Mucosa of gallbladder (tissue), 1 donor: ENCODE measurements at places on chromosomes 6 and 20. TPM values are rescaled to one million over a fixed set of nuclear protein-coding genes. Genes with fewer than 3 reads are reported as not detected.

GRCh38 chr20:21291026-21291425 is 12.1 kb upstream of the XRN2 start:
- no peak for DNase-seq

DNA sequence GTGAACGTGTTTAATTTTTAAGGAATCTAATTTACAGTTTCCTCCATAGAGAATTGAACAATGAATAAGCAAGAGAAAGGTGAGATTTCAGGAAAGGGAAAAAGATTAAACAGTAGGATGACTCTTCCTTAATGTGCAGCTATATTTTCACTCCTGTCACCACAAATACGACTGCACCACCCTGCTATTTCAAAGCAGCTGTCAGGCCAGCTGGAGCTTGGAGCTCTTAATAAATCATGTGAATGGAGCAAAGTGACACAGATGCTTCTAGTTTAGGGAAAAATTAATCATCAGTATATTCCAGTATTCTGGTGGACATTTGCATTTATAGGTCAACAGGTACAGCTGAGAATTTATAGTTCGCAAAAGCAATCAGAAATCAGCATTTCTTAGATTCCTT is 56.5 kb upstream of the PKIB start:
- no peak for DNase-seq

The RPS21 gene
- total RNA-seq = 968 TPM

The SPTLC3 gene
- 26.7 TPM for total RNA-seq

The THBD gene
- total RNA-seq = 11.6 TPM

GRCh38 chr6:2915150-2915549 is 12.0 kb upstream of the SERPINB9 start:
- DNase-seq = no peak

GRCh38 chr6:83613378-83613777 is 95.5 kb downstream of the SNAP91 start:
- no peak for DNase-seq

DNA sequence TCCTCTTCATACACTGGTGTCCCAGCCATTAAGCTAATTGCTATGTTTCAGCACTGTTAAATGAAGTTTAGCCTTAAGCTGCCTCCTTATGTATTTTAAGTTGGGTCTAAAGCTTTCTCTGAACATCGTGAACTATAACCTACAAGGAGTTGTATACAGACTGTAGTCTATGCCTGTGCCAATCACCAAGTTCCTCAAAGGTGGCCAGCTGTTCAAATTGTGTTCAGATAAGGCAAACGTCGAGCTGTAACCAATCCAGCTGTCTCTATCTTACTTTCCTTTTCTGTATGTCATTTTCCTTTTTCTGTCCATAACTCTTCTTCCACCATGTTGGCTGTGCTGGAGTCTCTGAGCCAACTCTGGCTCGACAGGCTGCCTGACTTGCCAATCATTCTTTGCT is 199.6 kb downstream of the OGFRL1 start:
- no peak for DNase-seq
